ENCODE measurements at places on chromosomes 1 and 21.

DNA sequence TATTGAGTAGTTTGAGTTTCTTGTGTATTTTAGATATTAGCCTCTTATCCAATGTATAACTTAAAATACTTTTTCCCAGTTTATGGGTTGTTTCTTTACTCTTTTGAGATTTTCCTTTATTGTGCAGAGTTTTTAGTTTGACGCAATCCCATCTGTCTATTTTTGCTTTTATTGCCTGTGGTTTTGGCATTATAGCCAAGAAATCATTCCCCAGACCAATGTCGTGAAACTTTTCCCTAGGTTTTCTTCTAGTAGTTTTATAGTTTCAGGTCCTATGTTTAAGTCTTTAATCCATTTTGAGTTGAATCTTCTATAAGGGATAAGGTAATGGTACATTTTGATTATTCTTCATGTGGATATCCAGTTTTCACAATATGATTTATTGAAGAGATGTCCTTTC is 87.6 kb downstream of the LEPR start:
- no peak for DNase-seq

DNA sequence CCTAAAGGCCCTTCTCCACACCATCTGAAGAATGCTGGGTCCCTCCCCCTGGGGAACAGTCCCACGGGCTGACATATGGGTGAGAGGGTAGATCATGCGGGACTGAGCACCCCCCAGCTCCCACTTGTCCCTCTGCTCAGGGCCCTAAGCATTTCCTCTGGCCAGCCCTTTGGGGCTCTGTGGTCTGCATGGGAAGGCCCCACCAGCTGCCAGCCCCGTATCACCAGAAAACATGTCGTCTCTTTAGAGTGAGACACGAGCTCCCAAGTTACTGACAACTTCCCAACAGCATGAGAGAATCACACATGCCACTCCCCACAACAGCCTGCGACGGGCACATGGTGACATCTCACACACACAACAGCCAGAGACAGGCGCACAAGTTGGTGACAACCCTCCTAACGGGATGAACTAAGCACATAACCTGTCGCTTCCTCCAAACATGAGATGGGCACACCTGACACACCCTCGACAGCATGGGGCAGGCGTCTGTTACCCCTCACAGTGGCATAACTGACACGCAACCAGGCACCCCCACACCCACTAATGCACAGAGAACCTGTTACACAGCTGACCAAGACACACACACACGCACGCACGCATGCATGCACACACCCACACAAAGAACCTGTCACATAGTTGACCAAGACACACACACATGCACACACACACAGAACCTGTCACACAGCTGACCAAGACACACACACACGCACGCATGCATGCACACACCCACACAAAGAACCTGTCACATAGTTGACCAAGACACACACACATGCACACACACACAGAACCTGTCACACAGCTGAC is 41.2 kb downstream of the AHDC1 start:
- no peak for DNase-seq

DNA sequence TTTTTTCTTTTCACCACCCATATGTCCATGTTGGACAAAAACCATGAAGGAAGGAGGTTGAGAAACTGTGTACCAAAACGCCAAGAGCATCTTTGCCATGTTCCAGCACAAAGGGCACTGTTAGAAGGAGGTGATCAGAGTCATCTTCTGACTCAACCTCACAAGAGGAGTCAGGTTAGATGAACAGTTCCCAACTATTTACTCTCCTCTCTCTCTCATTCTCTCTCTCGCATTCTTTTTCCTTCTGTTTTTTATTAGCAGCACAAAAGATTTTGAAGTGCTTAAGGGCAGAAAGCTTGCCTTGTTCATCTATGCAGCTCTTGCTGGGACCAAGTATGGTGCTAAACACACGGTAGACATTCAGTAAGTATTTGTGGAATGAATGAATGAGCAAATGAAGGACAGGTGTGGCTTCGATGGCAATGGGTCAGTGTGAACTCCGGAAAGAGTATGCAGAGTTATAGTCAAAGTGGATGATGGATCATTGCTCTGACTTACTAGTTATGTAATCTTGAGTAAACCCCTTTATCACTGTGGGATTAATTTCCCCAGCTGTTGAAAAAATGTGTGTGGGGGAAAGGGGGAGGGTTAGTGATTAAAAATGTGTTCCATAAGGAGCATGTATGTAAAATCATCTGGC is 33.9 kb downstream of the DDR2 start:
- DNase-seq: no peak

GRCh38 chr1:214354440-214355148 is 73.6 kb downstream of the SMYD2 start:
- no peak for DNase-seq

DNA sequence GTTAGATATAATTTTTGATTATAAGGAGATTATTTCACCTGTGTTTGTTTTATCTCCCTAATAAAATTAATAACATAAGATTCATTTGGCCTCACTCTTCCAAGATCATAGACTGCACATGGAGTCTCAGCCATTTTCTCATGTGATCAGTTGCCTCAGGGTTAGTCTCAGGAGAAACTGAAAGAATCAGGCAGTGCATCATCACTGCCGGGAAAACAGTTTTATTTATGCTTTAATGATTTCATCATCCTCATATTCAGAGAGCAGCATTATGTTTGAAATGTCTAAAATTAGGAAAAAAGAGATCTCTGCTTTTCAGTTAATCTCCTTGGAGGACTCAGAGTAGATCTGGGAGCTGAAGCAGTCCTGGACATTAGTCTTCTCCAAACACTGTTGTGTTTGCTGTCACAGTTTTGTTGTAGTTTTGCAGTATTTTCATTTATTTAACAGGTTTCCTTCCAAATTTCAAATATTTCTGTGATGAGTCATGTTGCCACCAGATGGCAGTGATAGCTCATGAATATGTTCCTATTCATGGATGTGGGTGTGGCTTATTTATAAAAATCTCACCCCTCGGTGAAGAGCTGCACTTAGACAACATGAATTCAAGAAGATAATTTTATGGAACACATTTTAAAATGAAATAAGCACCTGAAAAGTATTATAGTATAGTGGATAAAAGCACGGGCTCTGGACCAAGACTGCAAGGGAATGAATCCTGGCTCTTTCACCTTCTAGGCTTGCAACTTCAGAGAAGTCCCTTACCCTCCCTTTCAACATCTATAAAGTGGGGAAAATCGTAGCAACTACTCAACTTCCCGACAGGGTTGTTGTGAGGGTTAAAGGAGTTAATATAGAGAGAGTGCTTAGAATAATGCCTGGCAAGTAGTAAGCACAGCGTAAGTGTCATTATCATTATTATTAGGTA is 31.2 kb downstream of the CHD1L start:
- peak; percentile 79 for DNase-seq

DNA sequence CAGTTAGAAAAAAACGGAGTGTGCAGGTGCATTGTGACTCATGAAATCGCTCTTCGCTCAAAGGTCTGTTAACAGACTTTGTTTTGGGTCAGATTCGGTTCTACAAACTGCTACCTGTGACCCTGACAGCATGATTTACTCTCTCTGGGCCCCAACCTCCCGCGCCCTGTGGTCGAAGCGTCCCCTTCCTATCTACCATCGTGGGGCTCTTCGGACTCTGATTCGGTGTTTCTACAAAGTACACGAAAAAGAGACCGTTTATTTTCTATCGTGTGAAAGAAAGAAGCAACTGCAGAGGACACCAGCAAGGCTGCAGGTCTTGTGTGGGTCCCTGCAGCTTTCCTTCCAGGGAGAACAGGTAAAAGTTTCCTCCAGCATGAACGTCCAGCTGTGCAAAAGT is 29.4 kb upstream of the SLC19A1 start:
- no peak for DNase-seq

- no peak for DNase-seq
Measured at GRCh38 chr1:61569303-61569621, 155.7 kb downstream of the TM2D1 start.

DNA sequence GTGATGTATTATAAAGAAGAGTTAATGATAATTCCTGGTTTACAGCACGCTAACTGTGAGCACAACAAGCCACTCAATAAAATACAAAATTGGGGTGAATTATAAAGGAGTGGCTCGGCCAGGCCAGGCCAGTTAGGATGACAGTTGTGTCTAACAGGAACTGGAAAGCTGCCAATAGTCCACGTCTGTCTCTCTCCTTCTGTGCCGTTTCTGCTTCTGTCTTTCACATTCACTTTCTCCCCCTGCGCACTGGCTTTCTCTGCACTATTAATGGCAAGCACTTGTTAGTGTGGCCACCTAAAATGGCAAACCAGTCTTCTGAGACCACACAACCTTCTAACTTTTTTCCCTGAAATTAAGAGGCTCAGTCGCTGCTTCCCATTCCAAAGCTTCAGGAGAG is 394.3 kb downstream of the NTNG1 start:
- DNase-seq: peak; percentile 37

- DNase-seq: no peak
Measured at GRCh38 chr1:10899490-10900250, 103.2 kb upstream of the CASZ1 start.

DNA sequence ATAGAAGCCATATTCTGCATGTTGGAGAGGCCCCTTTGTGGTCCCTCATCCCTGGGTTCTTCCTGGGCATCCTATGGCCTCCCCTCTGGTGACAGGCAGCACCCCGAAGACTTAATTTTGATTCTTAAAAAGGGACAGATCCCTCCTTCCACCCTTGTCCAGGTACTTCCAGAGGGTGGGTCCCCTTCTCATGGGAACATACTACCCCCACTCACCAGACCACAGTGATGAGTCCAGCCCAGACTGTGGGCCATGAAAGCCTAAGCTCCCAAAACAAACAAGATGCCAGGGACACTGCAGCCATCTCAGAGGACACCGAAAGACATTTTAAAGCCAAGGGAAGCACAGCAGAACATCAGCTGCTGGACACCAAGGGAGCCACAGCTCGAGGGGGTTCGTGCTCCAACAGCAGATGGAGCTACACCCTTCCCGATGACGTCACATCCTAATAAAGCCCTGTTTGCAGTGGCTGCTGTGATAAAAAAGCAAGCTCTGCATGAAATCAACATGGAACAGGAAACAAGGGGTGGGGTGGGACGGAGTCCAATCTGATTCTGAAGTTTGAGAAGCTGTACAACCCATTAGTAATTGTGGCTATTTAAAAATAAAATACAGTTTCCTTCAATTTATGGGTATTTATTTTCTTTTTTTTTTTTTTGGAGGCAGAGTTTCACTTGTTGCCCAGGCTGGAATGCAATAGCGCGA is 32.4 kb downstream of the GNB1 start:
- DNase-seq: peak; percentile 84

GRCh38 chr1:59178339-59179187 is 118.3 kb upstream of the FGGY start:
- peak; percentile 75 for DNase-seq

- no peak for DNase-seq
Measured at GRCh38 chr1:61064673-61065072, 17.7 kb upstream of the NFIA start.

GRCh38 chr1:61043010-61043820 is 39.1 kb upstream of the NFIA start:
- peak; percentile 92 for DNase-seq

GRCh38 chr1:32619701-32620485 is 30.5 kb downstream of the ZBTB8OS start:
- DNase-seq: peak; percentile 26

- peak; percentile 85 for DNase-seq
Measured at GRCh38 chr1:201888282-201889089, at the start of gene SHISA4. TSS of gene SHISA4 (plus strand) at chr1:201888898. CDS start at chr1:201888995, 97 bp downstream.

DNA sequence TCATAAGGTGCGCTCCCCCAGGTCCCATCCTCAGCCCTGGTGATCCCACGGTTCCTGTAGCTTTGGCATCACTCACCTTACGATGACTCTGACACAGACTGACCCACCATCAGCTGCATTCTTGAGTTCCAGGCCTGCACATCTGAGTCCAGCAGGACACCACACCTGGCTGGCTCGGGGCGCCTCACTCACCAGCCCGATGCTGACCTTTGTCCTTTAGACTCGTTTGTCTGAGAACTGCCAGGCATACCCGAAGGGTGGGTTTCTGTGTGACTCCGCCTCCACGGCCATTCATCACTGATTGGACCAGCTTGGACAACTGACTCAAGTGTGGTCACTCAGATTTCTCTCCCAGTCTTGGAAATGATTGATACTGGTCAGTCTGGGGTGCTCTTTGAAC is 129.4 kb upstream of the CSF3R start:
- no peak for DNase-seq
